ENCODE measurements at places on chromosomes 12 and 14.

DNA sequence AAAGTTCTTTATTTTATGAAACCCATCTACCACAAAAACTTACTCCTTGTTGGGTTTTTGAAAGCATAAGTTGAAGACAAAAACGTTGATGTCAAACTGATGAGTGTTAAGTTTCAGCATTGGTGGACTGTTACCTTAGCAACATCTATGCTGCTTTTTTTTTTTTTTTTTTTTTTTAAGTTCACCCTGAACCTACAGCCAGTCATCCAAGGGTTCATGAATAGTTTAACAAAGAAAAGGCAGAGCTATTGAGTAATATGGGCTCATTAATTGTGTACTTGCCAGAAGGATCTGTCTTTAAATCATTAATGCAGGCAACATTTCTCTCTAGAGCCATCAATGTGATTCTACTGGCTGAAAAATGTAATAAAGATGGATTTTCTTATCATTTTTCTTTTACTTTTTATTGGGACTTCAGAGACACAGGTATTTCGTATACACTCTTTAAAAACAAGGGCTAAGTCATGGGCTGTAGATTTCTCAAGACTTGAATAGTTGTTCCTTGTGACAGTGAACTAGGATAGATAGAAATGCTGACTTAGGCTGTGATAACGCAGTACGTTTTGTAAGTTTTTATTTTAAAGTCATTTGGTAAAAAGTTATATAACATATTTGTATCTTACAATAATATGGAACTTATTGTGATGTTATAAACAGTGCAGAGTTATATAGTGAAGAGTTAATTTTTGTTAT lies at the start of gene PTPRQ:
Gene PTPRQ (plus strand): TSS at position 262 of the 693 bp plus-strand sequence. CDS start 111 bp downstream, at position 373.
- no peak for DNase-seq

GRCh38 chr14:100780646-100781355 lies 45.1 kb upstream of the MEG3 start:
- DNase-seq = no peak

- DNase-seq = no peak
Measured at GRCh38 chr14:95337041-95337595, 17.4 kb upstream of the CLMN start.

- DNase-seq = no peak
Measured at GRCh38 chr12:8678661-8679111, 16.1 kb upstream of the MFAP5 start.

DNA sequence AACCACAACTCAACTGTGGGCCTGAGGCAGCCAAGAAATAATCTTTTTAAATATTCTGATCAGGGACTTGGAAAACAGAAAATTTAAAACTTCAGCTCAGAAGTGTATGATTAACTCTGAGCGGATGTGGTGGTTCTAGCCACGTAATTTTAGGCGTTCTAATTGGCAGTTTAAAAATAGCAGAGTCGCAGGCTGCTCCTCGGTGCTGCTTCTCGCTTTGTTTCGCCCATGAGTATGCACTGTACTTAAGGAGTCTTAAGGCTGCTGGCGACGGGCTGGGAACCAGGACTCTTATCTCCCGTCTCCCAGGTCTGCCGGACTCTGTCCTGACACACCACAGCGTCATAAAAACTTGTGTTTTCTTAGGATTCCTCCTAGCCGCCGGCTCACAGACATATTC lies 113.4 kb upstream of the PELI2 start:
- DNase-seq = peak; percentile 39

Measured in activated T-cell treated with anti-CD3 and anti-CD28 coated beads, Interleukin-2, amount 50 U/mL, for 72 hours (primary cell).